ENCODE measurements at places on chromosomes 2 and 18.

DNA sequence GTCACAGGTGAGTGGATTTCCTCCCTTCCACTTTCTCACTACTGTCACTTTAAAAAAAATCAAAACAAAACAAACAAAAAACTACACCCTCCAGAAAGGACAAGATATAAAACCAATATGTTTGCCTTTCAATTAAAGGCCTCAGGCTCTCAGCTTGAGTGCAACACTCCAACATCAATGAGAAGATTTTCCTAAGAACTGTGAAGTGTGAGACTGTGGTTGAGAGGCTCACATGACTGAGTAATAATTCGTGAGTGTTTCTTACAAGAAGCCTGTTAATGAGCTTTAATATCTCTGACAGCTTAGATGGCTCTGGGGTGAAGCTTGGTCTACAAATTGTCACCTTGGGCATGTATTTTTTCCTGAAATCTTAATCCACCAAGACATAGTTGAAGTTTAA is 216.1 kb downstream of the ETAA1 start:
- no peak for DNase-seq

GRCh38 chr2:65450393-65450792 is 18.0 kb upstream of the SPRED2 start:
- DNase-seq, result no peak

DNA sequence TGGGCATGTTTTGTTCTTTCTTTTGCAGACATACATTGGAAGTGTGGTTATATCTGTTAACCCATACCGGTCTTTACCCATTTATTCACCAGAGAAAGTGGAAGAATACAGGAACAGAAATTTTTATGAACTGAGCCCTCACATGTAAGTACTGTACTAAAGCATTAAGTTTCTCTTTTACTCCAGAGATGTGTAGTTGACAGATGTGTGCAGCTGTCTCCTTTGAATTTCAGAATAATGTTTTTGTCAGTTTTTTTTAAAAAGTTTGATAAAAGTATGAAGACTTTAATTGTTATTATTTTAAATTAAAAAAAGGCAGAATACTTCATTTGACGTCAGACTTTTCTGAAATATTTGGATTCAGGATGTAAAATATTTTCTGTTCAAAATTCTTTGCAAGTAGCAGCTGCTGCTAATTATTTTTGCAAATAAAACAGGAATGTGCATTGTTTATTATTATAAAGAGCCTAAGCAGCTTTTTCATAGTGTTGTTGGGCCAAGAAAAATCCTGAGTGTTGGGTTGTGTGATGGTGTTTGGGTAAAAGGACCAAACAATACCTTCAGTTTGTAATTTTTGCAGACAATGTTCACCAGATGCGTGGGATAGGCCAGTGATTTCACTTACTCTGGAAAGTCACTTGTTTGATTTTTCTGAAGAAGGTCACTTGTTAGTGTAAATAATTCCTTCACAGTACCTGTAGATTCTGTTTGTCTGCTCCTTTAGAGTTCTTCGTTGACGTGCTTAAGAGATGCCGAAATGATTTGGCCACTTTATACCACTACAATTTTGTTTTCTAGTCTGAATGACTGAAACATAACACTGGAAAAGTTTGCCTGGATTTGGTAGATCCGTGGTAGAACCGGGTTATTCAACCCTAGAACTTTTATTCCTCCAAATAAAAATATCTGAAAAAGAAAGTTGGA is 51.1 kb downstream of the MYO1B start:
- DNase-seq, result no peak

- DNase-seq, result no peak
Measured at GRCh38 chr18:10193444-10193843, 261.0 kb upstream of the APCDD1 start.

Data from activated CD4-positive, alpha-beta T cell treated with anti-CD3 and anti-CD28 coated beads for 1 hour (primary cell).